ENCODE measurements at places on chromosomes 11 and 22.

GRCh38 chr11:17719028-17719937 is at the start of gene MYOD1:
Gene MYOD1, plus strand, starts transcription at chr11:17719571. Its CDS starts 212 bp downstream, at chr11:17719783.
- DNase-seq: peak; percentile 28

DNA sequence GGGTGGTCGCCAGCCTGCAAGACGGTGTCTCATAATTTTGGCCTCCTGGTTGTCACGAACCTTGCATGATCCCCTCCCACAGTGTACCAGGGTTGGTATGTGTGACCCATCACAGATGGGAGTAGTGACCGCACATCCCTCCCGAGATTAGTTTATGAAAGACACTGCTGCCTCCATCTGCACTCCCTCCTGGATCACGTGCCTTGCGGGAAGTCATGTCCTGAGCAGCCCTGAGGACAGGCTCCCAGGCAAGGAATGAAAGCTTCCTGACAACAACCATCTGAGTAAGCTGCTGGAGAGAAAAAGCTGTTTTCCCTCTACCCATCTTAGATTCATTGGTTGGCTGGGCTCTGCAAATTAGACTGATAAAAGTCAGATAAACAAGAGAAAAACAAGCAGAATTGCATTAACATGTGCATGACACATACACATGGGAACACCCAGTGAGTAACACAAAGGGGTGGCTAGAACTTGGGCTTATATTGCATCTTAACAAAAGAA is 14.4 kb upstream of the PAMR1 start:
- DNase-seq: peak; percentile 58

DNA sequence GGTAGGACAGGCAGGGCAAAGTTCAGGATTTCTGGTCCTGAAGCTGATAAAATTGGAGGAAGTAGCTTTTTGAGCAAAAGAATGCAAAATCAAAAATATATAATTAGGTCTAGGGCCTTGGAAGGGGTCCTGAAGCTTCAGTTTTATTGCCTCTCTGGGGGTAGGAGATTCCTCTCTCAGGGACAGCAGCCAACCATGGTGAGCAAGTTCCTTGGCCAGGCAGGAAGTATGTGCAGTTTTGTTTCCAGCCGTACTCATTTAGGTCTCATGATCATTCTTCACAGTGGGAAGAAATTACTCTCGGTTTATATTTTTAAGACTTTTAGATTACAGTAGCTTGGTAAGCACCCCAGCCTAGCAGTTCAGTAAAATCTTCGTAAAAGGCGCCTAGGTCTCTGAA is 2.9 kb upstream of the RAB38 start:
- peak; percentile 57 for DNase-seq

DNA sequence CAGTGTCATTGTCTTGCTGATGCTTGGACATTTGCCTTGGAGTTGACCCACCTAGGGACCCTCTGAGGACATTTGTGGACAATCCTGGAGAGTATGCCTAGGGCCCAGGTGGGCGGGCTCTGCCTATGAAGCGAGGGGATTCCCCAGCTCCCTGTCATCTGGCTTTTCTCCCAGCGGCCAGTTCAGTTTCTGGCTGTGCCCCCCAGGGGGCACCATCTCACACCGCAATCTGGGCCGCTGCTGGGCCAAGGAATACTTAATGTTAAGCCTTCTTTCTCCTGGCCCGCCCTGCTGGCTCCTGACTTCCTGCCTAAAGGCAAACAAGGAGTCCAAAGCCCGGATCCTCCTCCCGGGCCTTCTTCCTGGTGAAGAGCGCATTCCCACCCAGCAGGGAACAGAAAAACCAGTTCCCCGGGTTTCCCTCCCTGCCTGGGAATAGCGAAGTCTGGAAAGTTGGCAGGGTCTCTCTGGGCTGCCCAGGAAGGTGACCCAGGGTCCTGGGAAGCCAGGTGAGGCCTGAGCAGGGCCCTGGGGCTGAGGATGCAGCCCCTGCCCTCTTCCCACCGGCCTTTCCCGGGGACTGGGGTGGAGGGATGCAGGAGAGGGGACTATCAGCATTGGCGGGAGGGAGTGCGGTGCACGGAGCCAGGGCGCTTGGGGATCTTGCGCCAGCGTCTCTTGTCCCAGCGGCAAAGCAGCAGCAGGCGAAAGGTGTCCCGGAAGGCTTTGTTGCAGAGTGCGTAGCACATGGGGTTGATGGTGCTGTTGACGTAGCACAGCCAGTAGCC is 11.9 kb downstream of the CHRM1 start:
- peak; percentile 75 for DNase-seq

DNA sequence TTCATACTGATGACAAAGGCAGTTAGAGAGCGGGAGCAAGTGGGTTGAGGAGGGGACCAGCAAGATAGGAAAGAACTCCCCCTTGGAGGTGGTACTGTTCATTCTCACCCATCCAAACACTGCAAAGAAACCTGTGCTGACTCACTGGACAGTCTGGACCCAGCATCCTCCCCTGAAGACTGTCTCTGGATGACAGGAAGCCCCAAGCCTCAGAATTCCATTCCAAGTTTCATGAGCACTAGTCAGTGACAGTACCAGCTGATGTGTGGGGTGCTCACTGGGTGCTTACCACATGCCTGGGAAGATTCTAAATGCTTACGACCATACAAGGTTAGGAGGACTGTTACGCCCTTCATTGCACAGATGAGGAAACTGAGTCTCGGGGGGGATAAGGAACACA is 160.9 kb downstream of the IGLL1 start:
- DNase-seq: no peak

DNA sequence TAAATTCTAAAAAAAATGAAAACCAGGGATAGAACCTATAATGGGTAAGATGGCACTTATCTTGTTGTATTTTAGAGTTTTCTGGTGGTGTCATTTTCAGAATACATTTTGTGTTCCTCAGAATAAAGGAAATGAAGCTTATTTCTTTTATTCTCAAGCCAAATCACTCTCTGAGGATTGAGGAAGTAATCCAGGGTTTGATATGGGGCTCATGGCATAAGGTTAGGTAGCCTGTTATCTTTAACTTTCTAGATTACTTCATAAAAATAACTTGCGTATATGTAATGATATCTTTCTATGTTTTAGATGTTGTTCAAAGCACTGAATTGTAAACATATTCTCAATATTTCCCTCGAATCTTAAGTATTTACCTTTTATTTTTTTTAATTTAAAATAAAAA is 33.5 kb downstream of the PDE3B start:
- no peak for DNase-seq

DNA sequence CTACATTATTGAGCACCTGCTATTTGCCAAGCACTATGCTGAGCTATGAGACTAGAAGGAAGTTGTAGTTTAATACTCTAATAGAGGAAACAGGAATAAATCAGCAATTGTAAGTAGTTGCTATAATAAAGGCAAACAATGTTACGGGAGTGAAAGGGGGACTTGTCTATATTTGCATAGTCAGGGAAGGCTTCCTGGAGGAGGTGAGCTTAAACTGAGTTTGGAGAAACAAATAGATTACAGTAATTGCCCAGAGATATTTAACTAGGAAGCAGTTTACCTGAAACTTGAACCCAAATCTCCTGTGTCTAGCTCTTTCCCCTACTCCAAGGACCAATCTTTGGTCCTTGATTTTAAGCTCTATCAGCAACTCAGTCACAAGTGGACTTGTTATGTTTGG is 2.1 kb upstream of the ENTHD1 start:
- no peak for DNase-seq

GRCh38 chr11:71452199-71453036 is 585 bp upstream of the NADSYN1 start:
- peak; percentile 24 for DNase-seq

DNA sequence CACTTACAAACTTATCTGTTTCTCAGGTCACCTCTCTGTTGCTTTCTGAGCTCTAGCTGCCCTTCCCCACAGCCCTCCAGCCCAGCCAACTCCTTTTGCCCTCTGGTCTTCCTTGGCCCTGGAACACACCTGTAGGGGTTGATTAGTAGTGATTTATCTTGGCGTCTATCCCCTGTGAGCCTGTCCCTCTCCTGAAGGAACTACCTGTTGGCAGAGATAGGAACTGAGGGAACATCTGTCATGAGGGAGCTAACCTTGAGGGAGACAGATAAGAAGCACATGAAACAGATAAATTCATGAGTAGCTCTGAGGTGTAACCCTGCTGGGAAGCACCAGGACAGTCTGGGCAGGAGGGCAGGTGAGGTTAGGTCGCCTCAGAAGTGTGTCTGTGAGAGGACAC is 38.9 kb downstream of the CABIN1 start:
- DNase-seq: no peak

DNA sequence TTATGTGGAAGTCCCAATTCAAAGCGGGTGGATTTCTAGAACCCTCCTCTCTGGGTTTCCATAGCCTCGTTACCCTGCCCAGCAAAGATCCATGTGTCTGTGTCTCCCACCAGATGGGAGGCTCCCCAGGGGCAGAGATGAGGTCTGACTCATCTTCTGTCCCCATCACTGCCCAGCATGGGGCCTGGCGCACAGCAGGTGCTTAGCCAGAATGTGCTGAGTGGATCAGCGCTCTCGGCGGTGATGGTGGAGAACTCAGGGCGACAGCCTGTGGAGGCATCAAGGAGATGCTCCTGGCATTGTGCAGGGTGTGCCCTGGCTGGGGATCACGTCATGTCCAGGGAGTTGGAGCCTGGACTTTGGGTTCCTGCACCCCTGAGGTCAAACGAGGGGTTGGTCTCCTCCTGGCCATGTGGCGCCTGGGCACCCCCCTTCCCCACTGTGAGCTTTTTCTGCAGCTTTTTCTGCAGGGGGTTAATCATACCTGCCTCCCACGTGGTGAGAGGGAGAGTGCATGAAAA is 46.1 kb upstream of the RFPL3 start:
- DNase-seq: no peak

- DNase-seq: no peak
Observed at GRCh38 chr11:35717520-35717919, 54.9 kb downstream of the TRIM44 start.

DNA sequence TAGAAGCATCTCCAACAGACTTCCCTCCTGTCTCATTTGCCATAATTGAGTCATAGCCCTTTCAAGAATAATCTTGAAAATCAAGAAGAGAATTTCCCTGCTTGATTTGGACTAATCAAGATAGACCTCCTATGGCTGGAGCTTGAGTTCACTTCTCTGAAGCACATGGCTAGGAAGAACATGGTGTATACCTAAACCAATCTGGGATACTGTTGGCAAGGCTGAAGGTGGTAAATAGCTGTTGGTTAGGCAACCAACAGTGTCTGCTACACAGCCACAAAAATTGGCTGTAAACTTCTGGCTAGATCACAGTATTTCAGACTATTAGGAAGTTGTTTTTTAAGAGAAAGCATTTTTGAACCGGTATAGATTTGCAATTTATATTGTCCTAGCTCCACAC is 4.9 kb downstream of the CRYAB start:
- no peak for DNase-seq

- peak; percentile 98 for DNase-seq
Observed at GRCh38 chr11:33692013-33692504, 8.6 kb downstream of the C11orf91 start.

DNA sequence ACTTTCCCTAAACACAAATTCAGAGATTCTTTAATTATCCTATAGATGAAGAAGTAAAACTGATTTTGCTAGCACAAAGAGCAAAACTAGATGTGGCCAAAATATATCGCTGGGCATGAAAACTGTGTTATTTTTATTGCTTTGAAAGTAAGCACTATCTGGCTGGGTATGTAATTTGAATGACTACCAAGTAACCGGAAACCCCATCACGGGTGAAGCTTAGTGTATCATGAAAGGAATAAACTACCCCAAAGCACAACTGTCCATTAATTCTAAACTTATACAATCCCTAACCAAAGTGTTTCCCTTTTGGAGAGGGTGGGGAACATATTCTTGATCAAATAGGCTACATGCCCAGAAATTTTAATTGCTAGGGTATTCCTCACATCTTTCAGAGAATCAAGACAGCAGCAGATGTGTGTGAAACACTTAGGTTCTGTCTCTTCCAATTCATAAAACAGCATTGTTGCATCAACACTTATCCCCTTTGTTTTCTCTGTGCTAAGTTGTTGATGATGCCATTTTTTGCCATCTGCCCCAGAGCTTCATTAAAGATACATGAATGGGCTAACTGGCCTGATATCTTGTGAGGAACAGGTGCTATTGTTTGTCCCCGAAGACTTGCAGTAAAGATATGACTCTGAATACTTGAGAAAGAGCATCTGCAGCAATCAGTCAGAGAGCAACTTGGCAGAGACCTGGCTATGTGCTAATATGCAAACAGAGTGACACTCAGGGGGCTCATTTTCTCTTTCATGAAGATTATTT is 238.2 kb downstream of the SOX6 start:
- no peak for DNase-seq

- DNase-seq: no peak
Observed at GRCh38 chr11:20047006-20047768, 113.1 kb downstream of the DBX1 start.

- DNase-seq: no peak
Observed at GRCh38 chr11:86749376-86749775, 51.0 kb upstream of the PRSS23 start.

GRCh38 chr11:518463-519202 is 11.6 kb upstream of the RNH1 start:
- peak; percentile 93 for DNase-seq

DNA sequence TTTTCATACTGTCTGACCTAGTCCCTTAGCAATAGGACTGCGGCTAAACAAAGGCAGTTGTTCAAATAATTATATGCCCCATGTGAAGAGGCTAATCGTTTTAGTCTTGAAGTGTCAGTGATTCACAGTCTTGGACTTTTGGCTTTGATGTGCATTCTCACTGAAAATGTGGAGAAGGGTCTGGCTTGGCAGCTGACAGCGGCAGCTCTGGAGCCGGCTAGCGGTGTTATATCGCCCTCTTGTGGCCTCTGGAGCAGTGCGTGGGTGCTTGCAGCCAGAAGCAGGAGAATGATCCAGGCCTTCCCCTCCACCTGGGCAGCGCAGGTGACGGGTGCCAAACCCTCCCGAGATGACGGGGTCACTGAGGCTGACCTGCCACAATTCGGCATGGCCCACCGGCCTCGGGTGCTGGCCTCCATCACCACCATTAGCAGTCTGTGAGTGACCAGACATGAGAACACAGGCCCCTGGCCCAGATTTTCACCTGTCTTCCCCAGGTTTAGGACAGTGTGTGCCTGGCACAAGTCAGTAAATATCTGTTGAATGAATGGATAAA is 90.3 kb upstream of the PITPNB start:
- peak; percentile 92 for DNase-seq

DNA sequence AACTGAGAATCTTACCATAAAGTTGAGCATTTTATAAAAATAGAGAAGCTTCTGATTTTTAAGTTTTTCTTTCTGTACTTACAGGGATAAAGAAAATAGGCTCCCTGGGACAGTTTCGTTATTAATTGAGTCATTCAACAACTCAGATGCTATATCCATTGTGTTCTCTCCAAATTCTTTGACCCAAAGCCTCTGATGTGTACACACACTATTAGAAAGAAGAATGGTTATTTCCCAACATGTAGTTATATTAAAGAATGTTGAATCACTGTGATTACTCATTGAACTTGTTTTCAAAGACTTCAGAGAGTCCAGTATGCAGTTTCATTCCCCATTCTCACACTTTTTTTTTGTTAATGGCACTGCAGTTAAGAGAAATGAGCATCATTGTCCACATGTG is 734.3 kb upstream of the ARHGAP42 start:
- DNase-seq: peak; percentile 55
